ENCODE measurements at places on chromosomes 11 and 22.

GRCh38 chr11:2768471-2769408 is 68.9 kb upstream of the KCNQ1OT1 start:
- no peak for DNase-seq

DNA sequence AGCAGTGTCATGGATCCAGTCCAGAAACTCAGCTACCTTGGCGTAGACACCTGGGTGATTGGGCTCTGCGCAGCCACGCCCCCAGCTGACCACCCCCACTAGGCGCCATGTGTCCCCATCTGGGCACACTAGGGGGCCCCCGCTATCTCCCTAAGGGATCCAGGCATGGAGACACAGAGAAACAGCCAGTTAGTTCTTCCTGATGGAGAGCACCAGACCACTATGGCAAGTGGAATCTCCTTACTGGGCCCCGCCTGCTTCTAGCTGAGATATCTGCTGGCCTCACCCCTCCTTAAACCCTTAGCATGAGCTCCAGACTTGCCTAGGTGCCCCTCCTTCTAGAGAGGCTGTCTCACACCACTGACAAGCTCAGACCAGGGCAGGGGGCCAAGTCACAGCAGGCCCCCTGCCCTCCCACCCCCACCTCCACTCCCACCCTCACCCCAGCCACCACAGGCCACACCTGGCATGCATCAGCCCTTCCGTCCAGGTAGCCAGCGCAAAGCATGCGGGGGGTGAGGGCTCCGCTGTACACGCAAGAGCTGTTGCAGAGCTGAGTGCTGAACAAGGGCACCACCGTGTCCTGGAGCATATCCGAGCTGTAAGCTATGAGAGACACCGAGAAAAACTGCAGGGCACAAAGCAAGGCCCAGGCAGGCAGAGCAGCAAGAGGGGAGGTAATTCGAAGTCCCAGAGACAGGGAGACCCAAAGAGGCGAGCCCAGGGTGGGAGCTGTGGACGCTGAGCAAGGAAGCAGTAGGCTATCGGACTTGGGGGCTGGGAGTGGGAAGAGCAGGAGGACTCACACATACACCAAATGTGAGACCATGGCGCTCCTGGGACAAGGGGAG is 16.1 kb downstream of the TMPRSS5 start:
- no peak for DNase-seq

- no peak for DNase-seq
Observed at GRCh38 chr11:102410382-102410784, 42.2 kb downstream of the TMEM123 start.

- DNase-seq: no peak
Observed at GRCh38 chr11:69546735-69547370, 65.4 kb downstream of the LINC01488 start.

DNA sequence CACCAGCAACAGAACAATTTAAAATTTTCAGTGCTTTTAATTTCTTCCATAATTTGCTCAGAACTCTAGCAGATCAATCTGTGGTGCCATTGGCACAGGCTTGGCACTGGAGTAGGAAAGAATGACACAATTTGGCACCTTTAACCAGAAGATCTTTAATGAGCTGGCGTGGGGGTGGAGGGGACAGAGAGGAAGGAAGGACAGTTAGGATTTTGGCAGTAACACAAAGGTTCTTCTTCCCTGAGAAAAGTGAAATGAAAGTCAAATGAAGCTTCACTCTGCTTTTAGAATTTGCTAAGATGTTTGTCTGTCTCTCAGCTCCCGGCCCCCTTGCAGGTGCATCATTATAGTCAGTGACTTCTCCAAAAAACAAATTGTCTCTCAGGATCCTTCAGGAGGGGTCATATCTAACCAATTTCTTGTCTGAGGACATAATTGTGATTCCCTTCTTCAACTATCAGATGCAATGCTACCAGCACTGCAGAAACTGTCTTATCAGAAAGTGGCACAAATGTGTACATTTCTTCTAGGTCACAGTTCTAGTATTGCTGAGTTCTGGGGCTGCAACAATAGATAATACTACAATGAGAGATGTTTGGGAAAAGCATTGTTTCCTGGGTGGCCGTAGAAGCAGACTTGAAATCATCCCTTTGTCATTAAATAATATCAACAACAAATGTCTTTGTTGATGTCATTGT is 66.8 kb downstream of the CSTPP1 start:
- no peak for DNase-seq

GRCh38 chr11:111683806-111684205 is 81.6 kb downstream of the SIK2 start:
- DNase-seq: no peak

DNA sequence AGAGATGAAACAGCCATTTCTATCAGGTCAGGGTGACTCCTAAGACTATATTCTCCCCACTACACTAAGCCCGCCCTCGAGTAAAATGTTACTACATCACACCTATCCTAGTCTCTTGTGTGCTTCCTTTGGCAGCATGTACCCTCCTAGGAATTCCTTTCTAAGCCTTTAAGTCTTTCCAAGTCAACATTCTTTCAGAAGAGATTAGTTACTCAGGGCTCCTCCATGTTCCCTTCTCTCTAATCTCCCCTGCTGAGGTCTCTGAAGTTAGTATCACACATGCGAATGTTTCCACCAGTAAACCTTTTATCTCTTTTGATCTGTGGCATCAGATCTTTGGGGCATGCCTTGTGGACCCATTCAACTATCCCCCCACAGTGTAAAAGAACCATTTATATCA is 873.7 kb upstream of the FAT3 start:
- no peak for DNase-seq

DNA sequence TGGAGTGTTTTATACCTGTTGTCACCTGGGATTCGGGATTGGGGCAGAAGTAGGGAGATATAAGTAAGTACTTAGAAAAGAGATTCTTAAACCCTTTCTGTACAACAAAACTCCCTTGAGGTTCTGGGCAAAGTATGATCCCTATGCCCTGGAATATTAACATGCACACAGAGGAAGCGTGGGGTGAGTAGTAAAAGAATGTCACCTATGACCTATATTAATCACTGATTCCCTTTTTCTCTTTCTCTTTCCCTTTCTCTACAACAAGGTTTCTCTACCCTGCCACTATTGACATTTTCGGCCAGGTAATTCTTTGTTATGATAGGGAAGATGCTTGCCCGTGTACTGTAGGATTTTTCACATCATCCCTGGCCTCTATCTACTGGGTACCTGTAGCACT is 209.7 kb upstream of the PLET1 start:
- no peak for DNase-seq

DNA sequence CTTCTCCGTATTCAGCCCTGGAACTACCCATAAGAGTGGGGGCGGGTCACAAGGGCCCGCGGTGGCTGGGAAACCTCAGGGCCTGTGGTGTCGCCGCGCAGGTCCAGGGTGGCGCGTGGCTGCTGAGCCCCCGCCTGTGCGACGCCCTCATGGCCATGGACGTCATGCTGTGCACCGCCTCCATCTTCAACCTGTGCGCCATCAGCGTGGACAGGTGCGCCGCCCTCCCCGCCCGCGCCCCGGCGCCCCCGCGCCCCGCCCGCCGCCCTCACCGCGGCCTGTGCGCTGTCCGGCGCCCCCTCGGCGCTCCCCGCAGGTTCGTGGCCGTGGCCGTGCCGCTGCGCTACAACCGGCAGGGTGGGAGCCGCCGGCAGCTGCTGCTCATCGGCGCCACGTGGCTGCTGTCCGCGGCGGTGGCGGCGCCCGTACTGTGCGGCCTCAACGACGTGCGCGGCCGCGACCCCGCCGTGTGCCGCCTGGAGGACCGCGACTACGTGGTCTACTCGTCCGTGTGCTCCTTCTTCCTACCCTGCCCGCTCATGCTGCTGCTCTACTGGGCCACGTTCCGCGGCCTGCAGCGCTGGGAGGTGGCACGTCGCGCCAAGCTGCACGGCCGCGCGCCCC is 2.4 kb downstream of the DRD4 start:
- no peak for DNase-seq

DNA sequence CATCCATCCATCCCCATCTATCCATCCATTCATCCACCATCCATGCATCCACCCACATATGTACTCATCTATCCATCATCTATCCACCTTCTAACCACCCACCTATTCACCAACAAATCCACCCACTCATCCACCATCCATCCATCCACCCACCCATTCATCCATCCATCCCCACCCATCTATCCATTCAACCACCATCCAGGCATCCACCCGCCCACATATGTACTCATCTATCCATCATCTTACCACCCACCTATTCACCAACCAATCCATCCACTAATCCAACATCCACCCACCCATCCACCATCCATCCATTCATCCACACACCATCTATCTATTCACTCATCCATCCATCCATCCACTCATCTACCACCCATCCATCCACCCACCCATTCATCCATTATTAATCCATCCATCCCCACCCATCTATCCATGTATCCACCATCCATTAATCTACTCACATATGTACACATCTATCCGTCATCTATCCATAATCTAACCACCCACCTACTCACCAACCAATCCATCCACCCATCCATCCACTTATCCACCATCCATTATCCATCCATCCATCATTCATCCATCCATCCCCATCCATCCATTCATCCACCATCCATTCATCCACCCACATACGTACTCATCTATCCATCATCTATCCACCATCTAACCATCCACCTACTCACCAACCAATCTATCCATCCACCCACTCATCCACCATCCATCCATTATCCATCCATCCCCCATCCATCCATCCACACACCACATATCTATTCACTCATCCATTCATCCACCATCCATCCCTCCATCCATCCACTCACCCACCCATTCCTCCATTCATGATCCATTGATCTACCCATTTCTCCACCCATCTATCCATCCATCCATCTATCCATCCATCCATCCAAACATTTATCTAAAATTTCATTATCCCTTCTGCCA is 940.0 kb downstream of the BRD1 start:
- no peak for DNase-seq

DNA sequence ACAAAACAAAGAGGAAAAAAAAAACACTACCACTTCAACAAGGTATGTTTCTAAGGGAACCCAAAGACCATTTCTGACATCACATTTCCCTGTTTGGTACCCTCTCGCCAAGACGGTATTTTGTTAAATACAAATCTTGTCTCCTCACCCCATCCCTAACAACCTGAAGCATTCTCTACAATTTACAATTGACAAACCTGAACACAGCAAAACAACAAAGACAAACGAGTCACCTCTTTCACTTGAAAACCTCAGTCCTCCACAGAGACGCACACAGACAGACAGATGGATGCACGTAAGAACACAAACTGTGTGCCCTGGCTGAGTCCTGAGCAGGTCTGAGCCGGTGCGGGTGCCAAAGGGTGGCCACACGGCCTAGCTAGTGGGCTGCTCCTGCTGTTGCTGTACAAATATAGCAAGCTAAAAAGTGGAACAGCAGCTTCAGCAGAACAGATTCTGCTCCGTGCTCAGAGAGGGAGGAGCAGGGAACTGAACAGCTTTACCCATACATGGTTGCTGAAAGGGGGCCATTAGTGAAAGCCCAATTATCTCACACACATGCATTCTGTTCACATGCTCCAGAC is 28.5 kb downstream of the CELF1 start:
- DNase-seq: no peak

Data from stimulated activated CD4-positive, alpha-beta T cell treated with anti-CD3 and anti-CD28 coated beads, Interleukin-4, amount 100 ng/mL, for 4 hours (primary cell).